ENCODE measurements at places on chromosomes 11 and 22.

DNA sequence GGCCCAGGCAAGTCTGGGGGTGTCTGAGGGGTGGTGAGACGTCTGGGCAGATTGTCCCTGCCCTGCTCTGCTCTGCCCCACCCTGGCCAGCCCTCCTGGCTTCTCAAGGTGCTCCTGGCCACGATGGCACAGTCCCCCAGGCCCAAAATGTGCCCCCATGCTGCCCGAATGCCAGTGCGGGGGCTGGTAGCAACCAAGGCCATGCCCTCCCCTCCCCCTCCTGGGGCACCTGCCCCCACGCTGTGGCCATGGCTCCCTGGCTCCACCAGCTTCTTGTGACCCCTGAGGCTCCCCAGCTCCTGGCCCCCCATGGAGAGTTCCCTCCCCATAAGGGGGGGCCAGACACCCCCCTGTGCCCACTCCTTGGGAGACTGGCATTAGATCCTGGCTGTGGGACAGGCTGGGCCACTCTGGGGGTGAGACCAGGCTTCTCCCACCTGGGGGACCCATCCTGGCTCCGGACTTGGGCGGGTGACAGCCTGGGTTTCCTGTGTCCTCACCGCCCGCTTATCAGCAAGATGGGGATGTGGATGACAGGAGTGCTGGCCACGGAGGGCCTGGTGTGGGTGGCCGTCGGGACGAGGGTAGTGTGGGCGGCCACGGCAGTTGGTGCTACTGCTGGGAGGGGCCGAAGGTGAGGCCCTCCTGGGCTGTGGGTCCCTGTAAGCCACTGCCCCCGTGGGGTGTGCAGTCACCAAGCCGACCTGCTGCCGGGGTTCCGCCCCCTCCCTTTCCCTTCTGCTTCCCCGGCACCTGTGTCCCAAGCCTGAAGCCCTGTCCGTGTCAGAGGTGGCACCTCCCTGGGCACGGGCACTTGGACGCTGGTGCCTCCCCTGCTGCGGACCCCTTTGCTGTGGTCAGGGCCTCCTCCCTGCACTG lies 15.9 kb upstream of the MUC6 start:
- DNase-seq: no peak

DNA sequence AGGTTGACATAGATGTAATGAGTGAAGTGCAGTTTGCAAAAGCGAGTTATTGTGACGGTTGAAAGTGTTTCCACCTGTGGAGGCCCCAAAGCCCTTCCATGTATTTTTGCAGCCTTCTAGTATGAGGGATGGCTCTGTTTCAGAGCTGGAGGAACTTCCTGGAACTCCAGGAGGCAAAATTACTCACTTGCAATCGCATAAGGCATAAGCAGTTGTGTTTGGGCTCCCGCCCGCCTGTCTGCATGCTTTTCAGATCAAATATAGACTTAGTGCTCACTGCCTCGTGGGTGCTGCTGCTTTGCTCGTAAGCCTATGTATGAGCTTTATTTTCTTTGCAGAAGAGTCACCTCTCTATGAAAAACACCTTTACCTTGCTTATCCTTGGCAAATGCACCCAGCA lies 146.8 kb upstream of the LARGE1 start:
- no peak for DNase-seq

GRCh38 chr22:46714550-46714949 lies 23.5 kb downstream of the CERK start:
- DNase-seq: no peak

GRCh38 chr11:86101493-86101892 lies 32.6 kb upstream of the PICALM start:
- no peak for DNase-seq

- no peak for DNase-seq
Measured at GRCh38 chr11:78336877-78337553, 80.6 kb downstream of the GAB2 start.

DNA sequence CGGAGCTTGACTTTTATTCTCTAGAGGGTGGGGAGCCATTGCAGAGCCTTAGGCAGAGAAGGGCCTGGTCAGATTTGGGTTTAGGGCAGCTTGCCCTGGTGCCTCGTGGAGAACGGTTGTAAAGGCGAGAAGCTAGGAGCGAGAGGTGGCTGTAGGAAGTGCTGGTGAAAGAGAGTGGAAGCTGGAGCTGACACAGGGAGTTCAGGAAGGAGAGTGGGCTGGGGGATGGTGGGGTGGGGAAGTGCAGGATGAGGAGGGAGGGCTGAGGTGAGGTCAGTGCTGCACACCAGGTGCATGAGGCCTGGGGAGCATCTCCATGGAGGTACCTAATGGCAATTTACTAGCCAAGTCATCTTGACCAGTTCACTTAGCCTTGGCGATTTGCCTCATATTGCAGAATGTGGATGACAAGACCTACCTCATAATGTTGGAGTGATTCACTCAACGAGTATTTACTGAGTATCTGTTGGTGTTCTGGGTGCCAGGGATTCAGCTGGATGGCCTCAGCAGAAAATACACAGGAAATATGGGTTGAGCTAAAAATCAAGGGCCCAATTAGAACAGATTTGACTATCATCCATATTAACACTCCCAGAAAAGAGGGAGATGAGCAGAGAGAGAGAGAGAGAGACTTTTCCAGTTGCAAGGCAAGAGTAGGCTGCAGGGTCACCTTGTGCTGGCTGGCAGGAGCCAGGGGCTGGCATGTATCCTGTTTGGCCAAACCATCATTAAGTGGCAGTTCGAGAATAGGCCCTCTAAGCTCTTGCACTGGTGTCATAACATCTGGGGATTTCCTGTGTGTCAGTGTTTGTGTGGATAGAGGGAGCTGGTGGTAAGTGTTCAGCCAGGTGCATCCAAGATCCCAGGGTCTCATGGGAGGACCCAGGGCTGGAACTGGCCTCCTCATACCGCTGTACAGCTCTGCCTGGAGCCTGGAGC lies 44.4 kb upstream of the CLDN5 start:
- no peak for DNase-seq

All from Kasumi-1 (cell line).